ENCODE measurements at places on chromosomes 16 and 17.

DNA sequence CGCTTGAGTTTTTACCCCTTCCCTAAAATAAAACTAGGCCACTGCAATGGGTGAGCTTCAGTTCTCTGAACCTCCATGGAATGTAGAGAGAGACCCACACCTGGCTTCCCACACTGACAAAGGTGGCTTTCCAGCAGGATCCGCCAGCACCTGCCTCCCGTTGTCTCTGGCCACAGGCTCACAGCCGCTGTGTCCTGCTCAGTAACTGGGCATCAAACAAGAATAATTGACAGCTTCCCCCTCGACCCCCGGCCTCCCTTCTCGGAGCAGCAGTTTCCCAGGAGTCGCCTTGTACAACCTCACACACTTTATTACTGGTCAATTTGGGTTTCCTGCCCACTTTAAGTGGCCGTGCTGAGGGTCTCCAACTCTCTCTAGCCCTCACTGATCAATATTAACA lies 586.1 kb upstream of the PSMD7 start:
- DNase-seq, result no peak

DNA sequence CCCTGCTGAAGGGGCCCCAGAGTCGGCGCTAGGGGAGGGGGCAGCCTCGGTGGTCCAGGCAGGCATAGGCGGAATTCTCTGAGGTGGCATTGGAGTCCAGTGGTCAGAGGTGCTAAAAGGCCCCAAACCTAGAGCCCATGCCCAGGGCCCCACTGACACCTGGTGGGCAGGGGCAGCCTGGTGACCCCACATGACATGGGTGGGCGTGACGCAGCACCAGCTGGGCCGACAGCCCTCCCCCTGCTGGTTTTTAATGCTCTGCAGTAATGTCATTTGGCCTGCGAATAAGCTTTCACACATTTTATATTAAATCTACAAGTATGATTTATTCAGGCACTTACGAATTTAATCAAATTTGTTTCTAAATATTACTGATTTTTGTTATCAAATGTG lies 2.1 kb upstream of the RNPS1 start:
- no peak for DNase-seq

DNA sequence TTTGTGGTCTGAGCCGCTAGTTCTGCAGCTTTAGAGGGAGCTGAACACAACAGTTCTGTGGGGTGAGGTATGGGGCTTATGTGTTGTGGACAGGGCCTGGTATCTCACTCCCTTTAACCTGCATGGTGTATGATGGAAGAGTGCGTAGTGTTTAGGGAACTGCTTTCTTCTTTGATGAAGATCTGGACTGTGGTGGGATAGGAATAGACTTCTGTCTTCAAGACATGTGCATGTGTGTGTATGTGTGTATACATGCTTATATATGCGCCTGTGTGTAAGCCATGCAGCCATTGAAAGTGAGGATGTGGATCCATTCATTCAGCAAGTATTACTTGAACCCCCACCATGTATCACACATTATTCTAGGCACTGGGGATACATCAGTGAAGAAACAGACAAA lies 114.8 kb upstream of the TMEM97 start:
- DNase-seq, result no peak

GRCh38 chr16:24525970-24526559 lies 13.3 kb upstream of the RBBP6 start:
- no peak for DNase-seq

- no peak for DNase-seq
These were observed 49.2 kb upstream of the EMP2 start for GRCh38 chr16:10629592-10629963.

Measured in left forelimb (tissue), 1 donor.